ENCODE measurements at places on chromosomes 2 and 18. TPM values are rescaled to one million over a fixed set of nuclear protein-coding genes. Genes with fewer than 3 reads are reported as not detected.

DNA sequence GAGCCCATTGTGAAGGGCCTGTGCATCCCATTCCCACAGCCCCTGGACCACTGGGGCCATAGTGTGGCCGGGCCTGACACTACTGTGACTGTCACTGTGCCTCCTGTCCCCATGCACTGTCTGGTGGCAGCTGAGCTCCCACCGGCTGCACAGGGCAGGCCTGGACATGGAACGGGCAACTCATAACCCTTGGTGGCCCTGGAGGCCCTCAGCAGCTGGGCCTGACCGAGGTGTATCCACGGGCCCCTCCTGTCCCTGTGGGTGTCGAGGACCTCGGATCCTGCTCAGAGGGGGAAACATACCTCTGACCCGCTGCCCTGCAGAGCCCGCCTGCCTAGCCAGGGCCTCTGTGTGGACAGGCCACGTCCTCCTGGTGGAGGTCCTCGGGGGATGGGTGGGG, 7.8 kb upstream of the GAL3ST2 start:
- DNase-seq = no peak

DNA sequence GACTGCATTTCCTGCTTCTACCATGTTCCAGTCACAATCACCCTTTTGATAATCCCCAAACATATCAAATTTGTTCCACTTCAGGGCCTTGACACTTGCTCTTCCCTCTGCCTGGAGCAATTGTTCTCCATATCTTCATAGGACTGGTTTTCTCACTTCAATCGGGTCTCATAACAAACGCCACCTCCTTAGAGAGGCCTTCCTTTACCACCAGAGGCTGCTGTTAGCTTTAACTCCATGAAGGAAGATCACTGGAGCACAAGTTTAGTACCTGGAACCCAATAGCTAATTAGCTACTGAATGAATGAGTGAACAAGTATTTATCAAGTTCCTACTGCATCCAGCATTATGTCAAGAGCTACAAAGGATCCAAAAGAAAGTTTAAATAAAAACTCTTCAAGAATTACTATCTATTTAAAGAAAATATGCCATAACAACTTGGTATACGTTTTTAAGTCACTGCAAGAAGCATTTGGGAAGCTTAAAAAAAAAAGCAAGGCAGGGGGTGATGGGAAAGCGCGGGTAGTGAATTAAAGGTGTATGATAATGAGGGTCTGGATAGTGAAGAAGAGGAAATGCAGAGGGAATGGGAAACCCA, 58.8 kb downstream of the BAZ2B start:
- no peak for DNase-seq

GRCh38 chr2:37205689-37206341, 9.5 kb downstream of the CEBPZOS start:
- DNase-seq = no peak

The RFX8 gene
- 0.28 TPM for total RNA-seq
